ENCODE measurements at places on chromosomes 6 and 20. TPM values are rescaled to one million over a fixed set of nuclear protein-coding genes. Genes with fewer than 3 reads are reported as not detected.

DNA sequence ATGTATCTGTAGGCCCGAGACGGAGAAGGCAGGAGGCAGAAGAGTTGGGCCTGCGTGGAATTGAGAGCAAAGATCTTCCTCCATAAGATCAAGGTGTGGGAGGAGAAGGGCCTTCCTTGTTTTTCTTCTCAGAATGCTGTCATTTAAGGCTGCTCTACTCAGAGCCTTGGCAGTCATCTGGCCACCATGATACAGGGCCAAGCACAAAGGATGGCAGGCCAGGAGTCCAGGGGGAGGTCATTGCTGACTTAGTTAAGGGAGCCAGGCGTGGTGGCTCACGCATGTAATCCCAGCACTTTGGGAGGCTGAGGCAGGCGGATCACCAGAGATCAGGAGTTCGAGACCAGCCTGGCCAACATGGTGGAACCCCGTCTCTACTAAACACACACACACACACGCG is 137.1 kb downstream of the BMP7 start:
- no peaks in the 10 kb centered on the region for H3K4me1 ChIP-seq
- H3K27me3 ChIP-seq = no peaks in the 10 kb centered on the region
- H3K27ac ChIP-seq = no peak overlapping the region
- H3K4me3 ChIP-seq = no peak overlapping the region
- no peak for DNase-seq

The RAB44 gene
- total RNA-seq = 0.39 TPM

DNA sequence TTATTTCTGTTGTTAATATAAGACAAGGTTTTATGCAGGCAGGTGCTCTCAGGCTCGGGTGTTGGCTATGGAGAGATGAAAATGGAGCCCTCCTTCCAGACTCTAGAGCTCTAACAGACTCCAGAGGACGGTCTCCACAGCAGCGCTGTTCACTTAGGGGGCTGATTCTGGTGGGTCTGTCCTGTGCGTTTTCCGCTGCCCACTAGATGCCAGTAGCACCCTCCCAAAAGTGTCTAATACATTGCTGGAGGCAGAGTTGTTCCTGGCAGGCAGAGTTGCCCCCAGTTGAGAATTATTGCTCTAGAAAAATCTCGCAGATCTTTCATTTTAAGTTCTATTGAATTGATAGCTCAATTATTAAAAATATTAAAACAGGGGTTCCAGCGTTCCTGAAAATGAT is 109.9 kb downstream of the MAP3K4 start:
- H3K36me3 ChIP-seq = peaks cover 3% of the 10 kb centered on the region
- H3K4me3 ChIP-seq = no peak overlapping the region

The ELOVL5 gene
- 64.5 TPM for total RNA-seq

The UBE2C gene
- total RNA-seq = 6.9 TPM

- no peak overlapping the region for H3K27ac ChIP-seq
- DNase-seq = no peak
- no peaks in the 10 kb centered on the region for H3K36me3 ChIP-seq
- H3K27me3 ChIP-seq = no peaks in the 10 kb centered on the region
- no peak overlapping the region for H3K4me3 ChIP-seq
Measured at GRCh38 chr6:149636124-149636523, 12.4 kb downstream of the KATNA1 start.

DNA sequence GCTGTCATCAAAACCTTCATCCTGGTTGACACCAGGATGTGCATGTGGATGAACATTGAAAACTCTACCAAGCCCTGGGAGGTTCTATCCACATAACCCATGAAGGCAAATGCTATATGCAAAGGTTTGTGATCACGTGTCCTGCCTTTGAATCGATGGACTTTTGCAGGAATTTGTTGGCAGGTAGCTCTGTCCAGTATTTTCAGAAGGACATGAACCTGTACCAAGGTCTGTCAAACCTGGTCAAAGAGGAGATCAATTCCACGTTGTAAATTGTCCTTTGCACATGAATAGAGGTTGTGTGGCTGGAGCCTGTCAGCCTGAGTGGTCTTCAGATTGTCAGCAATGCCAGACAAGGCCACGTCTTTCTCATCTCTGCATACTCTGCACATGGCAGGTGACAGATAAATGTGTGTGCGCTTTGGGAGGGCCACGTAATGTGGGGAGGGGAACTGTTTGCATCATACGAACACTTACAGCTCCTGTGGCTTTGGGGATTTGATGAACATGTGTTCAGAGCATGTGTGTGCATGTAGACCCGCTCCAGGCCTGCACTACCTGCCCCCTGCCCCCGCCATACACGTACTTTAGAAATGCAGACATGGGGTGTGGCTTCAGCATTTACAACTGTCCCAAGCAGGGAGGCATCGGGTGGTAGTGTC is 169.1 kb downstream of the ERMARD start:
- no peak overlapping the region for H3K4me3 ChIP-seq
- H3K36me3 ChIP-seq = no peaks in the 10 kb centered on the region
- H3K27ac ChIP-seq = no peak overlapping the region
- H3K4me1 ChIP-seq = no peaks in the 10 kb centered on the region
- H3K27me3 ChIP-seq = no peaks in the 10 kb centered on the region

All from tibial nerve (tissue), 4 donors.